ENCODE measurements at places on chromosomes 3 and 15.

GRCh38 chr3:197804511-197804910 lies 13.5 kb downstream of the LRCH3 start:
- no peak for DNase-seq

- DNase-seq = peak; percentile 41
These were observed 53.2 kb downstream of the CCDC54 start for GRCh38 chr3:107430214-107430995.

DNA sequence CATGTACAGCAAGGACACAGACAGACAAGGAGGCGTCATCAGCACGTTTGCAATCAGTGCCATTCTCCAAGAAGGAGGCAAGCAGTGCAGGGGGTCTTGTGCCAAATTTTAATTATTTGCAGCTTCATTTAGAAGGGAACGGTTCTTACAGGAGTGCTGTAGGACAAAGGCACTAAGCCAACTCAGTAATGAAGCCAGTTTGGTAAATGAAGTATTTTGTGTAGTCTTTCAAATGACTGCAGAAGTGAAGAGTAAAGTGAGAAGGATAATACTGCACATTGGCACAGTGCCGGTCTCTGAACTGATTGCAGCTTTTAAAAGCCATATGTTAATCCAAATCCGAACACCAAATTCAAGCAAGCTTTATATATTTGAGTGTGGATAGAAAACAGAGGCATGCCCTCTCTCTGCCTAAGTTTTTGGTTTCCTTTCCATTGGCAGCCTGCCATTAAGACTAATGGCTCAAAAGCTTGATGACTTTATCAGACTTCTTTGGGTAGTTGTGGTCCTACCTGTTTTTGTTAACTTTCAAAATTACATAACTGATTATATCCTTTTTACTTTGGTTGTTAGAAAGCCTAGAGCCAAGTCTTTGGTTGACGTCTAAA lies 101.3 kb downstream of the SENP2 start:
- no peak for DNase-seq

- DNase-seq = no peak
These were observed 12.7 kb downstream of the KLF15 start for GRCh38 chr3:126344380-126345041.

DNA sequence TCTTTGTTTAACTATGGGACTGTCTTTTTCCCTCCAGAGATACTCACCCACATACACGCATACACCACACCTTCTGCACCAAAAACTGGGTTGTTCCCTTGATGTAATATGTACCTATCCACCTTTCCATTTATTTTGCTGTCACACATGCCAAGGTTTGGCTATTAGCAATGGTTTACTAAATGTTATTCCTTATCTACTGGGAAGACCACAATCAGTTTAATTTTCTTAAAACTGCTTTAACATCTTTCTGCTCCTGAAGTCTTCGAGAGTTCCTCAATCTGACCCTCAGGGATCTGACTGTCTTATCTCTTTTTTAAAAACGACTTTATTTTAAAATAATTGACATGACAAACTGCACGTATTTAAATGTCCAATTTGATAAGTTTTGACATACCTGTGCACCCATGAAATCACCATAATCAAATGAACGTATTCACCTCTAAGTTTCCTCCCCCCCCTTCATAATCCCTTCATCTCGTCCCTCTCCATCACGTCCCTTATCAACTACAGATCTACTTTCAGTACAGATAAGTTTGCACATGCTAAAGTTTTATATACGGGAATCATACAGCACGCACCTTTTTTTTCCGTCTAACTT lies 805 bp upstream of the TRPM7 start:
- DNase-seq = peak; percentile 54

- DNase-seq = peak; percentile 96
These were observed 46.2 kb downstream of the CD200 start for GRCh38 chr3:112379020-112379690.

GRCh38 chr15:35308802-35309201 lies 223.7 kb upstream of the NANOGP8 start:
- DNase-seq = no peak

Measured in Kasumi-1 (cell line).